ENCODE measurements at places on chromosomes 3 and 15. TPM values are rescaled to one million over a fixed set of nuclear protein-coding genes. Genes with fewer than 3 reads are reported as not detected.

Gene ECE2
- total RNA-seq = not detected

Gene C3orf20
- total RNA-seq = not detected

Gene CACNA2D2
- 1.6 TPM for total RNA-seq

DNA sequence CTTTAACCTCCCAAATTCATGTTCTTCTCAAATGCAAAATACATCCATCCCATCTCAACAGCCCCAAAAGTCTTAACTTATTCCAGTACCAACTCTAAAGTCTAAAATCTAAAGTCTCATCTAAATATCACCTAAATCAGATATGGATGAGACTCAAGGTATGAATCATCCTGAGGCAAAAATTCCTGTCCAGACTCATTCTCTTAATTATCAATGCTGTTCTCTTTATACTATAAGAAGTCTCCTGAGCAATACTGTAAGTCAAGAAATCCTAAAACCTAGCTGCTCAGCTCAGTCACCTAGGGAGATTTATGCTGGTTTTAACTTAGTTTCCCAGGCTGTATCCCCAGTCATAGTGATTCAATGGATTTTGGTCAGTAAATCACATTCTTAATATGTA is 11.1 kb downstream of the RAD18 start:
- no peak for DNase-seq

GRCh38 chr3:61595288-61595687 is 33.9 kb downstream of the PTPRG start:
- no peak for DNase-seq

- DNase-seq = no peak
Observed at GRCh38 chr3:145357453-145357852, 803.5 kb downstream of the PLOD2 start.

DNA sequence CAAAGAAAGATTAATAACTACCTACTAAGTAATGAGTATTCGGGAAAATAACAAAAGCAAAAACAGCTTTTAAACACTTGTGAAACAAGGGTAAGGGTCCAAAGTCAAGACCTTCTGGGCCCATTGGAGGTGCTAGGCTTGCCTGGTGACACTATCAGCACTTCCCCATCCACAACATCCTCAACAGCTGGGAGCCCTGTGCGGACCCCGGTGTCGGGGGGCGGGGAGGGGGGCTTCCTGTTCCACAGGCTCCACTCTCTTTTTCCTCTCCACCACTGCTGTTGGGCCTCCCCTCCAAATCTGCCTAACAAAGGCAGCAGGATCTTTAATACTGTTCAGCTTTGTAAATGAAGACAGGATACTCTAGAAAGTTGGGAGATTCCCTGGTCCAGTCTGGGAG is 21.6 kb downstream of the NGRN start:
- DNase-seq = no peak

DNA sequence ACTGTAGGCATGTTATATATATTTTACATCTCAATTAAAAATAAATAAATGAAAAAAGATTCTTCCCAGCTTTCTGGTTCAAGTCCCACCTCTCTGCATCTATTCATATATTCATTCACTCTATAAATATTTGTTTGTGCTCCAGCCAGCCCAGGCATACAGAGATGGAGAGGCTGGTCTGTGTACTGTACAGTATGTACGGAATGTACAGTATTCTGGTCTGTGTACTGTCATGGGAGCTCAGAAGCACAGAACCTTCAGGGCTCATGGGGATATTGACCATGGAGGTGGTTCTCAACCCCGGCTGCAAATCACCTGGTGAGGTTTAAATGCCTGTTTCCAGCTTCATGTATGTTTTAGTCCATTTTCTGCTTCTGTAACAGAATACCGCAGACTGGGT is 13.8 kb downstream of the CORO2B start:
- no peak for DNase-seq

- no peak for DNase-seq
Observed at GRCh38 chr3:161893972-161894371, 397.4 kb downstream of the OTOL1 start.

DNA sequence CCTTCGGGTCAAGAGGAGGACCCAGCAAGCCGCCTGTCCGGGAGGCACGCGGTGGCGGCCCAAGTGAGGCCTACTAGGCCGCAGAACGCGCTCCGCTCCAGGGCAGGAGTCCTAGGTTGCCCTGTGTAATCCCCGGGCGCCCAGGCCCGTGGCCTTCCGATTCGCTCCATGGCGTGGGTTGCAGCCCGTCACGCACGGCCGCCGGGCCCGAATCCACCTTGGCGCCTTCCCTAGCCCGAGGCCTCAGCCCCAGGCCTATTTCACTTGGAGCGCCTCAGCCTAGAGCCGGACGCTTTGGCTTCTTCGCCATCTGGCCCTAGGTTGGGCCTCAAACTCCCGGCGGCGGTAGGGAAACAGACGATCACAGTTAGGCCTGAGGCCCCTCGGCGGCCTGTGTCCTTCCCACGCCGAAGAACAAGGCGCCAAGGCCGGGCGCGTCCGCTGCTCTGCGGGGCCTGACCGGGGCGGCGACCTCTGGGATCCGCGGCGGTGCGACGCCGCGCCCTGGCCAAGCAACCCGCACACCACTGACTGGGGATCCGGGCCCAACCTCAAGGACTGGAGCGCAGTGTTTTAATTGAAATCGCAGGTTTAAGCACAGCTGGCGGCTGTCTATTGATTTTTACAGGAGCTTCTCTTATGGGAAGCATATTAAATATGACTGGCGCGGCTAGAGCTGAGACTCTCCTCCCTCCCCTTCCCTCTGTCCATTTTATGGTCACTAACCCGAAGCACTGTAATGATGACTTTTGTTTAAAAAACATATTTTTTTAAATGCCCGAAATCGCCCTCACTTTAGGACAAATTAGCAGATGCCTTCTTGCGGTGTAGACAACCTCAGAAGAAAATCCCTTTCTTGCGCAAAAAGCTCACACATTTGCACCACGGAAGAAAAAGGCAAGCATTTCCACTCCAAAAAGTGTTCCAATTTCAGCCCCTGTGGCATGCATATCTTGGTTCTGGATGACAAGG is 3.8 kb upstream of the FEZF2 start:
- no peak for DNase-seq

All from psoas muscle (tissue), 8 donors.